ENCODE measurements at places on chromosomes 2 and 18.
A peak's percentile ranks its signal among the peaks of the same experiment; 100 is the strongest.

DNA sequence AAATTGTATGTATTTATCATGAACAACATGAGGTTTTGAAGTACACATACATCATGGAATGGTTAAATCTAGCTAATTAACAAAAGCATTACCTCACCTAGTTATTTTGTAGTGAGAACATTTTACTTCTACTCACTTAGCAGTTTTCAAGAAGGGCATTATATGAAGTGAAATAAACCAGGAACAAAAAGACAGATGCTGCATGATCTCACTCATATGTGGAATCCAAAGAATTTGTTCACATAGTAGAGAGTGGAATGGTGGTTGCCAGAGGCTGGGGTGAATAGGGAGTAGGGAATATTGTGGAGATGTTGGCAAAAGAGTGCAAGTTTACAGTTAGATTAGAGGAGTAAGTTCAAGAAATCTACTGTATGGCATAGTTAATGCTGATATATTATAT is 292.0 kb downstream of the ASXL3 start:
- peak; percentile 12 for DNase-seq

GRCh38 chr18:69631281-69631680 is 230.6 kb downstream of the DOK6 start:
- no peak for DNase-seq

DNA sequence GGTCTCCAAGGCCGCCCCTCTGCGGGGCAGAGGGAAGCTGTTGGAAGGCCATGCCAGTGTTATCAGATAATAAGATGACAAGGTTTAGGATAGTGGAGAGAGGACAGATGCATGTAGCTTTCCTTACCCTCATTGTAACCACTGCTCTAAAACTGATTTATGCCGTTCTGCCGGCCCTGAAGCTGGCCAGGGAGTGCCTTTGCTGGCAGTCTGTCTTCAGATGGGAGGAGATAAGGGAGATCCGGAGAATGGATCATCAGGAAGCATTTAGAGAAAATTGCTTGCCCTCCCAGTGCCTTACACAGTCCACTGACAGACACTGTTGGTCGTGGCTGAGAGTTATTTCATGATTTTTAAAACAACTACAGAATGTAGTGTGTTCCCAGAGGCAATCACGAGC is 35.4 kb upstream of the MYO3B start:
- no peak for DNase-seq

DNA sequence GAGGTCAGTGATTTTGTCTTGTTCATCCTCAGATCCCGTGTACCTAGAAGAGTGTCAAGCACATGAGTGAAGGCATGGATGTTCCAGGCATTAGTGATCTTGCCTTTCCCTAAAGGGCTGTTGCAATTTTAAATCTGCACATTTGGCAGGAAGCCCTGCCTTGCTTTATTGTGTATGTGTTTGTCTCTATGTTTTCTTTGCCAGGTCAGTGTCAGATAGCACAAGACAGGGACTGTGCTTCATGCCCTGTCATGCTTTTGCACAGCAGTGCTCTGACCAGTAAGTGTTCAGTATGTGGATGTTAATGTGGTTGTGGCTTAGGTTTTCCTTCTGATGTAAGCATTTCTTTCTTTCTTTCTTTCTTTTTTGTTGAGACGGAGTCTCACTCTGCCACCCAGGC is 131.5 kb downstream of the RGPD3 start:
- DNase-seq = no peak

GRCh38 chr2:181890271-181890670 is 1.3 kb upstream of the ITPRID2 start:
- no peak for DNase-seq

GRCh38 chr2:219453671-219454590 is 19.3 kb downstream of the SPEG start:
- DNase-seq = no peak
